Left ventricle myocardium superior (tissue), 1 donor: ENCODE measurements at places on chromosomes 4 and X. TPM values are rescaled to one million over a fixed set of nuclear protein-coding genes. Genes with fewer than 3 reads are reported as not detected.

The PLAC1 gene
- total RNA-seq = not detected

The UCP1 gene
- not detected for total RNA-seq

The HS6ST2 gene
- not detected for total RNA-seq

The APELA gene
- not detected for total RNA-seq

The TBC1D8B gene
- 1.6 TPM for total RNA-seq

The GAGE13 gene
- not detected for total RNA-seq
